Activated CD4-positive, alpha-beta T cell treated with anti-CD3 and anti-CD28 coated beads for 36 hours (primary cell): ENCODE measurements at places on chromosomes 16 and 17. TPM values are rescaled to one million over a fixed set of nuclear protein-coding genes. Genes with fewer than 3 reads are reported as not detected.

DNA sequence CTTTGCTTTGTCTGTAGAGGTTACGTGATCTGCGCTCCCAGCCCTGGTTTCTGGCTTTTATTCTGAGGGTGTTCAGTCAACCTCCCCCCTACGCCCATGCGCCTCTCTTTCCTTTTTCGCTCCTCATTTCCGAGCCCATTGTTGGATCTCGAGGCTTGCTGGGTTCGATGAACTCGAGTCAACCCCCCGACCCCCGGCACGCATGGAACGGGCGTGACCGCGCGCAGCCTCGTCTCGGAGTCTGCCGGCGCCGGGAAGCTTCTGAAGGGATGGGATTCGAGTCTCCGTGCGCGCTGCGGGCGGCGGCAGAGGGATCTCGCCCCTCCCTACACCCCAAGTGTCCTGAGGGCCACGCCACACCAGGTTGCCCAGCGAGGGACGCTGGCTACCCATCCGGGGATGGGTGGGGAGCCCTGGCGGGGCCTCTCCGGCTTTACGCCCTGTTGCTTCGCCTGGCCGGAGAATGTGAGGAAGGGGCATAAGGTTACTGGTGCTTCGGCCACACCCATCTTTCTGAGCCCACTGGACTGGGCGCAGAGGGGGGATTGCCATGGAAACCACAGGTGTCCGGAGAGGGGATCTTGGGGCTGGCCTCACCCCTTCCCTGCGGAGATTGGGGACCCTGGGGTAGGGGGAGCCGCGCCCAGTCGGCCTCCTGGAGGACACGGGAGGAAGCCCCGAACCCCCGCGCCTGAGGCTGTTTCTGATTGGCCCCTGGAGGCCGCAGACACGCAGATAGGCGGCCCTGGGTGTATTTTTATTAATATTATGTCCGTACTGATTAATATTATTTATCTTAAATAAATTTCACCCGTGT, 1.8 kb downstream of the MAPT start:
- peak; percentile 13 for DNase-seq
- H3K27ac ChIP-seq = no peak overlapping the region

Gene FOXL1
- total RNA-seq = not detected

Gene RNF43
- 0.71 TPM for total RNA-seq

GRCh38 chr17:39841134-39841683, 22.9 kb downstream of the IKZF3 start:
- H3K27me3 ChIP-seq = no peaks in the 10 kb centered on the region
- no peak for DNase-seq
- H3K36me3 ChIP-seq = peaks cover 56% of the 10 kb centered on the region
- H3K4me3 ChIP-seq = no peak overlapping the region
- peaks cover 44% of the 10 kb centered on the region for H3K4me1 ChIP-seq
- no peak overlapping the region for H3K27ac ChIP-seq

DNA sequence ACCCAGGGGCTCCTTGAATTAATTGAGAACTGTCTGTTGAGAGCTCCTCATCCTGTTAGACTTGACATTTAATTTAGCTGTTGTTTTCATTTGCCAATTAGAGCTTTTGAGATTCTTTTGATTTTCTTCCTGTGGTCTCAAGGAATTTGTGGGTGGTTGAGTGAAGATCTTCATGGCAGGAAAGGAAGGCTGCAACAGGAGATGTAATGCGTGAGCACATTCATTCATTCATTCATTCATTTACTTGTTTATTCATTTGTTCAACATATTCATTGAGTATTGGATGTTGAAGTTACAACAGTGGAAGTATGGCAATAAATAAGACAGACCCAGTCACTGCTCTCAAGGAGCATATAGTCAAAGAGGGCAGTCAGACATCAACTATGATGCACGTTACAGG, 117.7 kb downstream of the PRKCB start:
- H3K4me3 ChIP-seq = no peak overlapping the region
- H3K36me3 ChIP-seq = peaks cover 6% of the 10 kb centered on the region
- DNase-seq = no peak

Gene MYO18A
- 31.9 TPM for total RNA-seq

DNA sequence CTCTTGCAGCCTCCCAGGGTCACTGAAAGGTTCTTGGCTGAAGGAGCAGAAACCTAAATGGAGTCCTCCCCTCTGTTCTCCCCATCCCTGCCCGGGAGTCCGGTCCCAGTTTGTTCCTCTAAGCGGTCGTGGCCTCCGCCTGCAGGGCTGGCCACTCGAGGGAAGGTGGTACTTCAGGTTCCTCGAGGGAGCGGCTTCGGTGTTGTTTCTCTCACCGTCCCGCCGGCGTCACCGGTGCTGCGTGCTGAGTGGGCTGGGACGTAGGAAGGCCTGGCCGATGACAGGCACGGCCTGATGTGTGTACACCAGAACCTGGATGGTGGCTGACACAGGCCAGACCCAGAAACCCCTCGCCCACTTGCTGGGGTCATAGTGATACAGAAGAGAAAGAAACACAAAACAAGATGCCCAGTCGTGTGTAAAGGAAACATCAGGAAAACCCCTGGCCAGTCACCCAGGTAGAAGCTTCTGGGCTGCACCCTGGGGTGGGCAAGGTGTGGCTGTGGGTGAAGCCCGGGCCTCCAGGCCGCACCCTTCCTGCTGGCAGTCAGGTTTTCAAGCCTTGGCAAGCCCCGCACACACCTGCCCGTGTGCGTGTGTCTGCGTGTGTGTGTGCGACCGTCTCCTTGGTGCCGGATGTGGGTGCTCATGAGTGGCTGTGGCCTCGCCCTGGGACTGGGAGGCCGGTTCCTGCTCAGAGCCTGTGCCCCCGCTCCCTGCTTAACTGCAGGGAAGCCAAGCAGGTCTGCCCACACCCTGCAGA, 52.0 kb downstream of the BAIAP2 start:
- H3K4me1 ChIP-seq = peaks cover 5% of the 10 kb centered on the region
- no peak overlapping the region for H3K4me3 ChIP-seq
- H3K36me3 ChIP-seq = no peaks in the 10 kb centered on the region
- no peaks in the 10 kb centered on the region for H3K27me3 ChIP-seq
- no peak for DNase-seq

Gene SPNS3
- 8.4 TPM for total RNA-seq

DNA sequence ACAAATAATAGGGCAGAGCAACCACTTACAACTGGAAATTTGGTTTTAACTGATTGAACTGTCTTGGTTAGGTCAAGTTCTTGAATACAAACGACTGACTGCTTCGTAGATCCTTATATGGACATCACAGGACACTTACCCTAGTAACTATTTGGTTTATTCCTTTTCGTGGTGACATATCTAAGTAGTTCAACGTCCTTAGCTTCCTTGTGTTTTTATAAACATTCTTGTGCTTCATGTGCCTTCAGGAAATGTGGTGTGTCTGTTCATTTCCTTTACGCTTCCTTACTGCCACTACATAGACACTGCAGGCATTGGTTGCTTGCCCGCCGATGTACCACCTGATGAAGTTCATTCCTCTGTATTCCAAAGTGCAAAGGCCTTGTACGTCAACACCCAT, 59.3 kb downstream of the USP10 start:
- no peak for DNase-seq
- H3K4me3 ChIP-seq = no peak overlapping the region
- H3K27ac ChIP-seq = no peak overlapping the region
- H3K27me3 ChIP-seq = no peaks in the 10 kb centered on the region
- H3K36me3 ChIP-seq = peaks cover 45% of the 10 kb centered on the region
- peaks cover 53% of the 10 kb centered on the region for H3K4me1 ChIP-seq

DNA sequence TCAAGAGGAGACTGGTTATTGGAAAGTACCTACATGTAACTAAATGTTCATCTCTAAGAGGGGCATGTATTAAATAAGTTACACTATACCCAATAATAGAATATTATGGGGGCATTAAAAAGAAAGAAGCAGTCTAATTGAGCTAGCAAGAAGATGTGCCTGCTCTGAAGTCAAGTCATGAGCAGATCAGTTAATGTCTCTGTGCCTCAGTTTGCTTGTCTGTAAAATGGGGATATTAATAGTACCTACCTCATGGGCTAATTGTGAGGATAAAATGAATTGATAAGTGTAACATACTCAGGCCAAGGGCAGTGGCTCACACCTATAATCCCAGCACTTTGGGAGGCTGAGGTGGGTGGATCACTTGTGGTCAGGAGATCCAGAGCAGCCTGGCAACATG, 3.0 kb downstream of the CNGB1 start:
- H3K36me3 ChIP-seq = no peaks in the 10 kb centered on the region
- H3K4me3 ChIP-seq = no peak overlapping the region
- no peak for DNase-seq
- H3K4me1 ChIP-seq = no peaks in the 10 kb centered on the region

Gene MILR1
- not detected for total RNA-seq

Gene SLC52A1
- 0.26 TPM for total RNA-seq

Gene PRKCB
- total RNA-seq = 83.8 TPM

Gene SLFN14
- not detected for total RNA-seq
